ENCODE measurements at places on chromosomes 13 and 19. TPM values are rescaled to one million over a fixed set of nuclear protein-coding genes. Genes with fewer than 3 reads are reported as not detected.

The ZNF530 gene
- 3.9 TPM for total RNA-seq

The LHFPL6 gene
- total RNA-seq, result 73.5 TPM

The ZNF813 gene
- total RNA-seq, result 4.9 TPM

The TPRX1 gene
- not detected for total RNA-seq

The PEAK3 gene
- total RNA-seq, result not detected

The ZNF793 gene
- total RNA-seq, result 6.3 TPM

The RASGRP4 gene
- total RNA-seq, result not detected

The MATK gene
- total RNA-seq, result 0.65 TPM

The TSSK6 gene
- total RNA-seq, result 1.1 TPM

The ZNF382 gene
- total RNA-seq, result 7.7 TPM

The CYP4F8 gene
- not detected for total RNA-seq

The FAAP24 gene
- total RNA-seq, result 4.4 TPM

The RXFP2 gene
- total RNA-seq, result not detected

The ELSPBP1 gene
- total RNA-seq, result not detected
